ENCODE measurements at places on chromosomes 16 and 17.

- DNase-seq, result peak; percentile 12
These were observed 27.0 kb downstream of the RTN4RL1 start for GRCh38 chr17:1997927-1998742.

DNA sequence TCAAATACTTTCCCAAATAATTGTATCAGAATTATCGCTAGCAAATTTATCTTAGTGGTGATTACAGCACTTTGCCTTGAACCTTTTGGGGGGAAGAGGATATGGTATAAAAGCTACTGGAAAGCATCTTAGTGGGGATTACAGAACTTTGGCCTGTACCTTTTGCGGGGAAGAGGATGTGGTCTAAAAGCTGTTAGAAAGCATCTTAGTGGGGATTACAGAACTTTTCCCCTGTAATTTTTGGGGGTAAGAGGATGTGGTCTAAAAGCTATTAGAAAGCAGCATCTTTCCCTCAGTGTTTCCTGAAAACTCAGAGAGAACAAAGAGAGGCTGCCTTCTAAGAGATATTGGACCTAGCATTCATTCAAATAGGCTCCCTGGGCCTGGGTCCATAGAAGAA lies 4.1 kb downstream of the SLFN12 start:
- no peak for DNase-seq

DNA sequence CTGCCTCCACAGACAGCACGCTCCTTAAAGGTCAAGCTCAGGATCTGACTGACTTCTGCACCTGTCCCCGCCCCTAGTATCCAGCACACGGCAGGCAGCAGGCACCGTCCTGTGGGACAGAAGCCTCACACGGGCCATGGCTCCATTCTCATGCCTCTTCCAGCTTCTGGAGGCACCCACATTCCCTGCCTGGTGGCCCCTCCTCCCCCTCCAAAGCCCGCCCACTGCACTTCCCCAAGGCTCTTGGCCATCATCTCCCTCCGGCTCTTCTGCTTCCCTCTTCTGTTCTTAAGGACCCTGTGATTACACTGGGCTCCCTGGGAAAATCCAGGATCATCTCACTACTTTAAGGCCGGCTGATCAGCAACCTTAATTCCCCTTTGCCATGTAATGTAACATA lies 3.5 kb downstream of the CANT1 start:
- no peak for DNase-seq

DNA sequence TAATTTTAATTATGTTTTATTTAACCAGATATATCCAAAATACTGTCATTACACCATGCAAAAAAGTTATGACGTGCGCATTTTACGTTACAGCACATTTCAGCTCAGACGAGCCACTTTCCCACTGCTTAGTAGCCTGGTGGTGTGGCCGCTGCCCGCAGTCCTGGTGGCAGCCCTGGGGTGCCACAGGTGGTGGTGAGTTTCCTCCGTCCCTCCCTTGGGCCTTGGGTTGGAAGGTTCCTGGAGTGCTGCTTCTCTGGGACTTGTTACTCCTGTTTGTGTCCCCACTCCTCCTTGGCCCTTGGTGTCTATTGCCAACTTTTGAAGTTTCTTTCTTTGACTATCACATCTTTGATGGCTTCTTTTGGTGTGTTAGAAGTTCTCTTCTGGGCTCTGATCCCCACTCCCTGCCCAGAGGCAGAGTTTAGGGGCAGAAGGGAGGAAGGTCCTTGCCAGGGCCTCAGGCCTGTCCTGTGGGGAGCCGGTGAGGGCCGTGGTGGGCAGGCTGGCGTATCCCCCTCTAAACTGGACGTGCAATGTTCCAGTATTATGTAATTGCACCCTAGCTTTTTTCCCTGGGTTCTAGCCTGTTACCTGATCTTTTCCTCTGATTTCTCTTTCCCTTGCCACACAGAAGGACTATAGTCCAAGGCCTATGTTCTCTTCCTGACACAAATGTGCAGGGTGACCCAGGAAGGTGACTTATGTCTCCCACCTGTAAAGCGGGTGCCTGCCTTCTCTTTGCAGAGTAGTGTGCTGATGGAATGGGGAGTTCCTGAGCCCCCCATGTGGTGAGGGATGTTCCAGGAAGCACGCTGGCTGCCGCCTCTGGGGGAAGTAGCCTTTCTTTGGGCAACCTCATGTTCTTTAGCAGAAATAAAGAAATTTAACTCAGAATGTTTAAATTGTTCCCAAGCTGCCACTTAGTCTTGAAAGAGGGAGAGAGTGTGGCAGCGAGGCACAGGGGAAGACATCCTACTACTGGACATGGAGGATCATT lies 8.4 kb downstream of the MPRIP start:
- DNase-seq, result no peak

- no peak for DNase-seq
These were observed 12.6 kb upstream of the RPL38 start for GRCh38 chr17:74190807-74191406.

Measured in AG10803 (cell line).